ENCODE measurements at places on chromosomes 2 and 18. TPM values are rescaled to one million over a fixed set of nuclear protein-coding genes. Genes with fewer than 3 reads are reported as not detected.

GRCh38 chr2:50606860-50607259 is 425.1 kb downstream of the NRXN1 start:
- DNase-seq: no peak

GRCh38 chr2:191041418-191042161 is 27.6 kb upstream of the STAT1 start:
- no peak for DNase-seq

- no peak for DNase-seq
Observed at GRCh38 chr2:45646289-45646688, 5.2 kb upstream of the PRKCE start.

Gene TUBA4B
- total RNA-seq: not detected
